ENCODE measurements at places on chromosomes 2 and 18.

- DNase-seq: no peak
Measured at GRCh38 chr2:180159921-180160320, 152.8 kb upstream of the CWC22 start.

DNA sequence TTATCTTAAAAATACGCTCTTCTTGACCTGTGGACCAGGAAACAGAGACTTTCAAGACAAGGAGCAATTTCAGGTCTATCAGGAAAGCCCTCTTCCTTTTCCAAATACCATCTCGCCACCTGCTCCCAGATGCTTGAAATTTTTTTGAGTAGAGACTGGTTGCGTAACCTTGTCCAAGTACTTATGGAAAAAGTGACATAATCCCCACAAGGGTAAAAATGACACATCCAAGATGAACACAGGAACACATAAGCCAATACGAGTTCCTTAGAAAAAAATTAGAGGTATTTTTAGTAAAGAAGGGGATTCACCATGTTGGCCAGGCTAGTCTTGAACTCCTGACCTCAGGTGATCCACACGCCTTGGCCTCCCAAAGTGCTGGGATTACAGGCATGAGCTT lies 1.8 kb downstream of the SERPINB13 start:
- no peak for DNase-seq

GRCh38 chr2:175793648-175794047 lies 208.4 kb downstream of the LNPK start:
- no peak for DNase-seq

- DNase-seq: no peak
Measured at GRCh38 chr2:212546669-212547068, 8.1 kb upstream of the ERBB4 start.

- peak; percentile 18 for DNase-seq
Measured at GRCh38 chr18:11741505-11742145, 52.6 kb downstream of the GNAL start.

DNA sequence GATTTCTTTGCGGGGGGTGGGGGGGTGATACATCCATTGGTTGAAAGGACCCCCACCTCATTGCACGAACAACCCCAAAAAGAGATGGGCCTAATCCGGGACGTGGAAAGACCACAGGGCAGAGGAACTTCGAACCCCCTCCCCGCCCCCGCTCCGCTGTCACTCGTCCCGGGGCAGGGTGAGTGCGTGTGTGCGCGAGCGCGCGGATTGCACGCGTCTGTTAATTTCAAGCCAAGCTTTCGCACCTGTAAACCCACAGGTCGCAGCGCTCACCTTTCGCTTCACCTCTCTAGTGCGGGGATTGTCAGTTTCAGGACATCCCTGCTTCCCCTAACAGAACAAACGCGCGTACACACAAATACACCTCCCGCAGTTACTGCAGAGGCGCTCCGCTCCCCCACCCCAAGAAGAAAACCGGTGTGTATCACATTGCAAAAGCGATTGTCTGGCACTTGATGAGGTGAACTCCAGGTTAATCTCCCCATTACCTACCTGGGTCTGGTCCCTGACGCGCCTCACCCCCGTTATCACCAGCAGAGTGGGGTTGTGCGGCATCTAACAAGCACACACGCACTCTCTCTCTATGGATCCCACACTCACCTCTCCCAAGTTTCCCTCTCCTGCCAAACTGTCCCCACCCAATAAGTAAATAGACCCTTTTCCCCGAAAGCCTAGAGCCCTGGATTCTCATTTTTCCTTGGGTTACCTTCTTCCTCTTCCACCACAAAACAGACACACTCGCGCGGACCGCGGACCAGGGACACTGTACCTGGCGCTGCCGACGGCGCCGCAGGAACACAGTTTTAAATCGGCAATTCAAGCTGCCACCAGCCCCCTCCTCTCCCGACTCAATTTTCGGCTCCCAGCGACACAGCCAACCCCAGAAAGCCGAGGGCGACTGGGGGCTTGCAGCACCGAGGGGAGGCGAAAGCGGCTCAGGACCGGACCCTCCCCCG lies 1.0 kb downstream of the CYP26B1 start:
- peak; percentile 27 for DNase-seq

DNA sequence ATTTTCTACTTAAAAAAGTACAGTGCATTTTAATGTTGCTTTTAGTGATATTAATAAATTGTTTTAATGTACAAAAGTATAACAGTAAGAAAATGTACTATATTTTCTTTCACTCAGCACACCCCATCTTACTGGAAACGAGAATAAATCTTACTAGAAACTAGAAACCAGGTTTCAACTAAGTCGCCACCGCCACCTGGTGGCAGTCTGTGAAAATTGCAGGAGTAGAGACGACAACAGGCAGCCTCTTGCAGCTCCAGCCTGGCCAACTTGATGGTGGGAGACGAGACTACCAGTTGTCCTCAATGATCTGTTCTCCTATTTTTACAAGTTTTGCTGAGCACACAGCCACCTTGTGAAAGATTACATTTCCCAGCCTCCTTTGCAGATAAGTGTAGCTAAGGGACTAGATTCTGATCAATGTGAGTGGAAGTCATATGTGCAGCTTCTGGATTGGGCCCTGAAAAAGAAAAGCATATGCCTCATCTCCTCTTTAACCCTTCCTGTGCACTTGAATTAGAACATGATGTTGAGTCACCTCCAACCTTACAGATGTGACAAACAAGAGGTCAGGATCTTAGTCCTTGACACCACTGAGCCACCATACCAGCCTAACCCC lies 8.7 kb downstream of the OTOF start:
- DNase-seq: peak; percentile 30

DNA sequence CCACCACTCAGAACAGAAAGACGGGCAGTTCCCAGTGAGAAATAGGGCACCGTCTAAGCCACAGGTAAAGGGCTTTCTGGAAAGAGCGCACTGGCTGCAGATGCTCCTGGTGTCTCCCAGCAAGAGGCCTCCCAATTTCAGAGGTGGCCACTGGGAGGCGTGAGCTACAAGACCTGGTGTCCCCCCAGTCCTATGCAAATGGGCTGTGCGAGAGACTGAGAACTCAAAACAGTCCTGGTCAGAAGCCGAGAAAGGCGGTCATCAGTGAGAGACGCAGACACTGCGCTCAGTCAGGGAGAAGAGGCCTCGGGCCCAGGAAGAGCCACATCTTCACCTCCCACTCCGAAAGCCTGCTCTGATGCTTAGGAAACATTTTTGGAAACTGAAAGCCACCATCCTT lies 179.5 kb downstream of the EIPR1 start:
- no peak for DNase-seq

GRCh38 chr2:196951973-196952372 lies 25.5 kb upstream of the PGAP1 start:
- no peak for DNase-seq

- DNase-seq: no peak
Measured at GRCh38 chr2:100703213-100703612, 116.7 kb upstream of the NPAS2 start.

- DNase-seq: no peak
Measured at GRCh38 chr2:100561191-100561590, 1.6 kb upstream of the PDCL3 start.

- DNase-seq: no peak
Measured at GRCh38 chr2:123717636-123718334, 307.3 kb upstream of the CNTNAP5 start.

DNA sequence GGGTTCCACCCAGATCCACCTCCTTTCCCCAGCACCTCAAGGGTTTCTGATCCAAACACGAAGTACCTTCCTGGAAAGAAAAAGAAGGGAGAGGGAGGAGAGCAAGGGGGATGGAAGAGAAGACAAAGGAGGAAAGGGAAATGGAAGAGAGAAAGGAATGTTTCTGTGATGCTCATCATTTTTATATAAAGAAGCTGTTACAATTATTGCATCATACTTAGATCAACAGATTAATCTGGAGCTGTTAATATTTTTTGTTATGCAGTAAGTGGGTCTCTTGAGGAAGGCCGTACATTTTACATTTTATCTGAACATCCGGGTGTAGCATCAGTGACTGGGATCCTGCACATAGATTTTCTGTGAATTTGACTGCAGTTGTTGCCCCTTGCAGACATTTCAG lies 60.6 kb upstream of the NEDD4L start:
- DNase-seq: no peak

DNA sequence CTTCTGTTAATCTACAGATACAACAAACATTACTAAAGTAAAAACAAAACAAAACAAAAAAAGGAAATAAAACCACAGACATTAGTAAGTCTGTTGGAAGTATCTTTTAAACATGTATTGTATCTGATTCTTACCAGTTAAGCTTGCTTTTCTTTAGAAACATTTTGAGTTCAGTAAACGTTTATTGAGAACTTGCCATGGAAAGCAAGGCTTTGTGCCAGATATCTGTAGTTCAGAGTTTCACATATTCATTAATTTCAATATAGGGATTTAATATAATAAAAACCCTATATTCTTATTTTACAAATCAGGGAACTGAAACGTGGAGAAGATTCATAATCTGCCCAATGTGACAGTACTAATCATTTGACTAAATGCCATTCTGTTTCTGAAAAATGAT lies 1101.0 kb upstream of the GYPC start:
- DNase-seq: no peak

GRCh38 chr2:116810071-116810470 lies 1004.4 kb upstream of the DDX18 start:
- no peak for DNase-seq

DNA sequence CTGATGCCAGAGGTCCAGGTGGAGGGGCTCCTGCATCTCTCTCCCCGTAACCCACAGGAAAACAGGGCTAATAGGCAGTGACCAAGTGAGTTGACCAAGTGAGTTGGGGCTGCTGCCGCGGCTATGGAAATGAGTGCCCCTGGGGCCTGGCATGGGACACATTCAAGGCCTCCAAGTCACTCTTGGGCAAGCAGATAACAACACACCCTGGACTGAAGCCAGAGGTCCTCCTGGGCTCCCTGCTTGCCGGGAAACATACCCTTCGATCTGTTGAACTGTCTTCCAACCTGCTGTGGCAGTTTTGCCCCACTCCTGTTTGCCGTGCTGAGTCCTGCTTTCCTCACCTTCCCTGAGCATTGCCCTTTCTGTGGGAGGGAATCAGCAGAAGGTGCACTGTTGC lies 89.2 kb downstream of the LIPG start:
- no peak for DNase-seq

- DNase-seq: no peak
Measured at GRCh38 chr18:70290482-70291294, 1.8 kb downstream of the SOCS6 start.

GRCh38 chr2:176581557-176582165 lies 312.4 kb downstream of the MTX2 start:
- no peak for DNase-seq

DNA sequence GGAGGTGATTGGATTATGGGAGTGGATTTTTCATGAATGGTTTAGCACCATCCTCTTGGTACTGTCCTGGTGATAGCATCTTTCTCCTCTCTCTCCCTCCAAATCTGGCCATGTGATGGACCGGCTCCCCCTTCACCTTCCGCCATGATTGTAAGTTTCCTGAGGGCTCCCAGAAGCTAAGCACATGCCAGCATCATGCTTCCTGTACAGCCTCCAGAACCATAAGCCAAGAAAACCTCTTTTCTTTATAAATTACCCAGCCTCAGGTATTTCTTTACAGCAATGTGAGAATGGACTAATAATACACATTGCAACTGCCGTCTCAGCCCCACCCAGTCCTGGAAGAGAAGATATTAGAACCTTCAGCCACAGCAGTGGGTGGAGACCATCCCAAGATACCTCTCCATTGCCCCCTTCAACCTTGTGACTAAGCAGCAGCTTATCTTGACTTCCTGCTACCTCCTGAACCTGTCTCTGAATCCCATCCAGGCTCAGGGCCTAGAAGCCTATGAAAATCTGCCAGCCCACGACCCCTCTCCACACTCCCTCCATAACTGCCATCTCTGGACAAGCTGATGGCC lies 81.8 kb upstream of the AGAP1 start:
- no peak for DNase-seq

GRCh38 chr2:159147690-159148089 lies 138.8 kb downstream of the WDSUB1 start:
- no peak for DNase-seq

DNA sequence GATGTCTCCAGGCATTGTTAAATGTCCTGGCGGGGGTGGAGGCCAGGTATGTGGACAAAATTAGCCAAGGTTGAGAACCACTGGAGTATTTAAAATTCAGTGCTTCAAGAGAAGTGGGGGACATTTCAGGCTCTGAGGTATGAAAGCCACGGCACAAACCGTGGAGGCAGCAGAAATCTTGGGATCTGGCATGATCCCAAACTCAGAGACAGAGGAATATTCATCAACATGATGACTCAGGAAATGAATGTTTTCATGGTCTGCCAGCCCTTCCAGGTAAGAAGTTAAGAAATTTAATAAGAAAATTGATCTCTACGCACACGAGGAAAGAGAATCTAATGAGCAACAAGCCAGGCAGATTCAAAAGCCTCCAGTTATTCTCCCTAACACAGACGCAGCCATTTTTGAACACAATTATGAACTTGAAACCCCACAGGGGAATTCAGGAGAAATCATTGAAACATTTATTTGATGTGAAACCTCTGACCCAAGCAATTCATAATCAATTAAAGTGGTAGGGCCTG lies 11.3 kb upstream of the GRP start:
- no peak for DNase-seq

GRCh38 chr2:235669269-235669831 lies 175.5 kb downstream of the AGAP1 start:
- no peak for DNase-seq

DNA sequence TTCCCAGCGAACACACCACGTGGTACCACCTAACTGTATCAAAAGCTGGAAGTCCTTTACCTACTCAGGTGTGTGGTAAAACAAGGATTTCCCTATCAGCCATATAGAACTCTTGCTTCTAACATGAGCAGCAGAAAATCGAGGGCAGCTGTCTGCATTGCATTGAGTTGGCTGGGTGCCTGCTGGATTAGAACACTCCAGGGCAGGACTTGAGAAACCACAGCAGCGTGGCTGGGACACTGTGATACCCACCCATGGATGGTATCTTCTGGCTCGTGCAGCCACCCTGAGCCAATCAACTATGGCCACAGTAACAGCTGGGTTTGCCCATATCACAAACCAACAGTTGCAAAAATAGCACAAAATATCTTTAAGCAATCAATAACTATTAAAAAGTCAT lies 188.3 kb downstream of the FBXO15 start:
- DNase-seq: no peak

DNA sequence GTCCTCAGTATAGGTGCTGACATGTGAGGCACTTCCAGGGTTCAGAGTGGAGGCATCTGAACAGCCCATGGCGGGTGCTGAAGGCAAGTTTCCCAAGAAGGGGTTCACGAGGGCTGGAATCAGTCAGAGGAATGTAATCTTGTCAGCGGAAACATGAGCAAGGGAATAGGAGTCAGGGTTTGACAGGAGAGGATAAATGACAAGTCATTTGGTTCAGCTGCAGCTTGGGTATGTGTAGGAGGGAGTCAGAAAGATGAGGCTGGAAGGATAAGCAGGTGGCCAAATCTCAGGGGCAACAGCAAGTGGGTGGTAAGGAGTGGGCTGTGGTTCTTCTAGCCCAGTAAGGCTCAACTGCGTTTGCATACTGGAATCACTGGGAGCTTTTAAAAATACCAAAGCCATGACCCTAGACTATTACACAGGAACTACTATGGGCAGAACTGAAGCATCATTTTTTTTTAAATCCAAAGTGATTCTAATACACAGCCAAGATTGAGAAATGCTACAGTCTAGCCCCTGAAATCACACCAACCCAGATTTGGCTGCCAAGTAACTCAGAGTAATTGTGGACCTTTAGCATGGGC lies 41.8 kb upstream of the NAB1 start:
- DNase-seq: no peak
